Motor neuron (in vitro differentiated cells): ENCODE measurements at places on chromosomes 3 and 15. TPM values are rescaled to one million over a fixed set of nuclear protein-coding genes. Genes with fewer than 3 reads are reported as not detected.

- ATAC-seq = no peak
Observed at GRCh38 chr15:70189826-70190695, 92.3 kb upstream of the TLE3 start.

MYEF2 gene
- 0.75 and 0.76 TPM in 2 replicates for total RNA-seq

ITIH1 gene
- 0.66 TPM in 1 of 2 replicates, not detected in the other for total RNA-seq

DNA sequence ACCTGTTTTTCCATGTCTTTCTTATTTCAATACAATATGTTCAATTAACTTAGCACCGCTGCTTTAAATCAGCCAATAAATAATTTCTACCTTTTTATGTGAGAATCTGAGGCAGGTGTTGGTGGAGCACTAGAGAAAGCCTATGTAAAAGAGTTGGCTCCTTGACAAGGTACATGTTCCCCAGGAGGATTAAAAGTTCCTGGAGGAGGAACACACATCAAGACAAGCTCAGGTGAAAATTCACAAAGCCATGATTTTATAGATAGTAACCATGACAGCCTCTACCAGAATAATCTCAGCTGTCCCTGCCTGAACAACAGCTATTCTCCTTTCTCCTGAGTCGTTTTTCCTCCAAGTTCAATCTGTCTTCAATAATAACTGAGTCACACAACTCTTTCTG lies 3.4 kb upstream of the ZBED2 start:
- no peak for ATAC-seq

GRCh38 chr15:29689287-29689986 lies 132.8 kb downstream of the TJP1 start:
- no peak for ATAC-seq

DNA sequence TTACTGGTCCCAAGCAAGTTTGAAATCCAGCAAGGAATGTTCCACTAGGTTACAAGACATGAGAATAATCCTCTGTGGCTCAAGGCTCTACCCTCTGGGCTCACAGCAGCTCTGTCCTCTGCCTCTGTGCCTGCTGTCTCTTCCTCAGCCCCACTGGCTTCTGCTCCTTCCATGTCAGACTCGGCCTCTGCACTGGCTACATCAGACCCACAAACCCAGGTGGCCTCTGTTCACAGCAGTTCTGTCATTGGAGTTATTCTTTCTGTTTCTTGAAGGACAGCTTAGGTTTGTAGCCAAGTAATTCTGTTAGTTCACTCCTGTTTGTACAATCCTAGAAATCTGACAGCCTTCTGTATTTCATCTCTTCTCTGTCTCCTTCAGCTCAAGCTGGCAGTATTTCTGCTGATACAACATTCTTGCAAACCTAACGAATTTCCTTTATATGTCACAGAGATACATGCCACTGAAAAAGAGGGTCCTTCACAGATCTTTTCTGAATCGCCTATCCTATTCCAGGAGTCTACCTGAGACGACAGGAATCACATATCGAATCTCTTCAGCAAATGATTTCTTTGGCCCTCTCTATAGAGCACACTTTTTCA lies 227.8 kb upstream of the PLSCR5 start:
- ATAC-seq = no peak

CCR8 gene
- total RNA-seq = not detected in 2 replicates

GRCh38 chr3:106768941-106769480 lies 608.2 kb upstream of the CCDC54 start:
- ATAC-seq = peak; percentile 96

REC114 gene
- not detected in 2 replicates for total RNA-seq
